Thoracic aorta (tissue), 2 donors: ENCODE measurements at places on chromosomes 12 and 14. TPM values are rescaled to one million over a fixed set of nuclear protein-coding genes. Genes with fewer than 3 reads are reported as not detected.

ZNF219 gene
- total RNA-seq, result 74.2 TPM

CATSPERB gene
- 14.5 TPM for total RNA-seq

DNA sequence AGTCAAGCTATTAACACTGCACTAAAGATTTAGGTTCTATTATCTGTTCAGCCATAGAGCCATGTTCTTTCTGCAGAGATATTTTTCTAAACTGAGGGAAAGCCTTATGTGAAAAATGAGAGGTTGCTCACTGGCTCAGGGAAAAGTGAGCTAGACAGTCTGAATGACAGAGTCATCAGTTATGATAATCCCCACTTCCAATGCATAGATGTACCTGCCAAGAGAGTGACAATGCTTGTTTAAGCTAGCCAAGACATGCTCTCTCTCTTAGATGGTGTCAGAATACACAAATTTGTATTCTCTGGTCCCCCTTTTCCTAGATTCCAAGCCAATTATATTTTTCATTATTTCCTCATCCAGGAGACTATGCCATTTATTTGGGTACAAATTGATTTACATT, 176.9 kb upstream of the FRMD6 start:
- DNase-seq, result no peak

DNA sequence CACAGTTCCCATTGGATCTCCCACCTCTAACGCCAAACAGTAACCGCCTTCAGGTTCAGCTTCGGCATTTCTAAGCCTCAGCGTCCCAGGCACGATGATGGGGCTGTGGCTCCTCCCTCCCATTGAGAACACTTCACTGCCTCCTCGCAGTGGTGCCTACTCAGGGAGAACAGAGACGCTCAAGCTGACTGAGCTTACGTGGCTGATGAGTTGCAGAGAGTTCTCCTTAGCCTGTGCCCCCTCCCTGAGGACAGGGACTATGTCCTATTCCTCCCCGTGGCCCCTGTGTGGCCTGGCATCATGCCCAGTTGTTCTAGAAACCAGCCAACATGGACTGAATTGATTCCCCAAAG, 87.0 kb downstream of the ITPK1 start:
- no peak for DNase-seq

DNA sequence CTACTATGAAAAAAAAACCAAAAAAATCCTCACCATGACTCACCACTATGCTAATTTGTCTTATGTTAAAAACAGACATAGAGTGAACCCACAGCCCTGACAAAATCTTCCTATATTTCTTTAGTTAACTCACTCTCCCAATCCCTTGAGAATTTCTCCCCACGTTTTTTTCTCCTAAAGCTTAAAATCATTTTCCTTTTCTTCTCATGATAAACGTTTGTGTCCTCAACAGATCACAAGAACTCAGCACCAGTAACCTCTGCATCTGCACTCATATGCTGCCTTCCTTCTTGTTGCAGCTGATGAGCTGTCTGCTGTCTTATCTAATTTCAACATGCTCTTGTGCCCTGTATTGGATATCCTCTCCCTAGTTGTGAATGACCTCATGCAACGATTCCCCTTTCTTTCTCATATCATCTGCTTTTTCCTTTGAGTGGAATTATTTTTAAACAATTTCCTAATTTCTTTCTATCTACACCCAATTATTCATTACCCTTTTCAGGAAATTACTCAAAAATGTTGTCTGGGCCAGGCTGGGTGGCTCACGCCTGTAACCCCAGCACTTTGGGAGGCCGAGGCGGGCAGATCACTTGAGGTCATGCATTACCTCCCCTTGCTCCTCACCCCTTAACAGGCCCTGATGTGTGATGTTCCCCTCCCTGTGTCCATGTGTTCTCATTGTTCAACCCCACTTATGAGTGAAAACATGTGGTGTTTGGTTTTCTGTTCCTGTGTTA, 427.5 kb upstream of the MGAT4C start:
- no peak for DNase-seq

DNA sequence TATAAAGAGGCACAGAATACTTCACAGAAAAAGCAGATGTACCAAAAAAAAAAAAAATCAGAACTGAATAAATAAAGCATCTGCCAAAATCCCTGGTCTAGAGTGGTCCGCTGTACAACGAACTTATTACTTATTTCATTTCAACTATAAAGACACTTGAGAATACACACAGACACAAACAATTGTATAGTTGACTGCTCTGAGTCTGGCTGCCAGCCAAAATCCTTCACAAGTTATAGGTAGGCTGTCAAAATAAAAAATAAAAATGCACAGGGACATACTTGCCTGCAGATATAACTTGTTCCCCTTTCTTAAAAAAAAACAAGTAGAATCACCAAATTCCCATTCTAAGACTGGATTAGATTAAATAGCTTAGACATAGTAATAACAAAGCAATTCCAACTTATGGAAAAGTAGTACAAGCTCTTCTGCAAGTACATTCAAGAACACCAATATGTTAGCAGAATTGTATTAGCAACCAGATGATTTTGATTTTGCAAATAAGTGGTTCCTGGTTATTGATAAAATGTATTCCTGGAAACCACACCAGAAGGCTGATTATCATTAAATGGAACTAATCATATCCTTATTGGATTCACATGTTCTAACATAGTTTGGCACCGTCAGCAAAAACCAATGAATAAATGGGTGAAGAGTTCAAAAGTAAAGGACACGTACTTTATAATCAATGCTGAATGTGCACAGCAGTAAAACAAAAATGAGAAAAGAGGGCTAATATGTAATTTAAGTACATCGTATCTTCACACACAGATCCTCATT, 248.5 kb downstream of the NELL2 start:
- no peak for DNase-seq

DNA sequence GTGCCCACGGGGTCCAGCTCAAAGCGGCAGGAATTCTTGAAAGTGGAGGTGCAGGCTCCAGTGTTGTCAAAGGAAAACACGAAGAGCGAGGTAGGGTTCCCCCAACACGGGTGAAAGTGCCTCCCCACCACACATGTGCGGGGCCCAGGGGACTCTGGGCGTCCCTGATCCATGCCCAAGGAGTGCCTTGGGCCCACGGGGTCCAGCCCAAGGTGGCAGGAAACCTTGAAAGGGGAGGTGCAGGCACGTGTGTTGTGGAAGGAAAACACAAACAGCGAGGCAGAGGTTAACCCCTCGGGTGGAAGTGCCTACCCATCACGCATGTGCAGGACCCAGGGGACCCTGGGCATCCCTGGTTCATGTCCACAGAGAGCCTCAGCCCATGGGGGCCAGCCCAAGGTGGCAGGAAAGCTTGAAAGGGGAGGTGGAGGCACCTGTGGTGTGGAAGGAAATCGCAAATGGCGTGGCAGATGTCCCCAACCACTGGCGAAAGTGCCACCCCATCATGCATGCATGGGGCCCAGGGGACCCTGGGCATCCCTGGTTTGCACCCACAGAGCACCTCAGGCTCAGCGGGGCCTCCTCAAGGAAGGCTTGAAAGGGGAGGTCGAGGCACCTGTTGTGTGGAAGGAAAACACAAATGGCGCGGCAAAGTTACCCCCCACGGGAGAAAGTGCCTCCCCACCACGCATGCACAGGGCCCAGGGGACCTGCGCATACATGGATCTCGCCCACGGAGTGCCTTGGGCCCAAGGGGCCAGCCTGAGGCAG, 584.6 kb downstream of the ALG10 start:
- no peak for DNase-seq

- DNase-seq, result no peak
These were observed 43.1 kb downstream of the STX2 start for GRCh38 chr12:130795906-130796305.
